ENCODE measurements at places on chromosomes 2 and 18.

GRCh38 chr2:9378433-9379390 lies 44.6 kb downstream of the ITGB1BP1 start:
- no peak for DNase-seq

DNA sequence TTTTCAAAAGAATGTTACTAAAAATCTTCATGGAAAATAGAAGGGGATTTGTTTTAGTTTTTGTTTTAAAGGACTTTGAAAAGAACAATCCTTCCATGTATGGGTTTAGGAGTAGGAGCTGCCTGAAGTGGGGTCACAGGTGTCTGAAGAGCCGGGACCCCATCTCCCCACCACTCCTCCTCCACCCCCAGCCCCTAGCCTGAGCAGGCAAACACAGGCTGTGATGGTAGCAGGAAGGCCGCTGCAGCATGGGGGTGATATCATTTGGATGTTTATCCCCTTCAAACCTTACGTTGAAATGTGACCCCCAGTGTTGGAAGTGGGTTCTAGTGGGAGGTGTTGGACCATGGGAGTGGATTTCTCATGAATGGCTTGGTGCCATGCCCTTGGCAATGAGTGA lies 93.0 kb downstream of the ZBTB7C start:
- no peak for DNase-seq

DNA sequence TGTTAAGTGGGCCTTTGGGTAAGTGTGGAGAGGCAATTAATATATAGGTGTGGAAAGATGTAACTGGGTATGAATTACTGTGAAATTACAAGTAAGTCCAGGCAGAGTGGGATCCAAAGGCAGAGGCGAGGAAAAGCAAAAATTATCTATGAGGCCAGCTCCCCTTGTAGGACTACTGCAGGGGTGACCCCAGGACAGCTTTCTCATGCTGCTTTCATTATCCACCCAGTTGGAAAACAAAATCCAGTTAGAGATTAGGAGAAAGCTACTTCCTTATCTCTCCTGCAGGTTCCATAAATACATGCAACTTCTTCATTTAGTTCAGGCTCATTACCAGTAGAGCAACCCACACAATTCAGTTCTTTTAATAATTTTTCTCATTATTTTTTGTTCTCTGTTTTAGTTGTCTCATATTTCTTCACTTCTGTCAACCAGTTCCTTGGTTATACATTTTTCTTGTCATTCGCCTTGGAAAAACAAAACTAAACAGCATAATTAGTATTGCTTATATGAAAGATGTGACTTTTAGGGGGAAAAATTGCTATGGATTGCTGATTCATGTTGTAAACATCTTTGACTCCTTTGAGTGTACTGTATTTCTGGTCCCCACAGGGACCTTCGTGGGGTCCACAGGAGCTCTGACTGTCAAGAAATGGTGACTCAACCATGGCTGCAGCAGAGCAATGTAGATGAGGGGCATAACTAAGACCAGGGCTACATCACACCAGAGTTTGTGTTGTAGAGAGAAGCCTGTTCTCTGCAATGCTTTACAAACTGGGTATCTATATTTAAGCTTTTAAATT lies 110.4 kb upstream of the PARD3B start:
- DNase-seq = no peak

GRCh38 chr2:199462956-199463692 lies 5.4 kb upstream of the SATB2 start:
- no peak for DNase-seq

DNA sequence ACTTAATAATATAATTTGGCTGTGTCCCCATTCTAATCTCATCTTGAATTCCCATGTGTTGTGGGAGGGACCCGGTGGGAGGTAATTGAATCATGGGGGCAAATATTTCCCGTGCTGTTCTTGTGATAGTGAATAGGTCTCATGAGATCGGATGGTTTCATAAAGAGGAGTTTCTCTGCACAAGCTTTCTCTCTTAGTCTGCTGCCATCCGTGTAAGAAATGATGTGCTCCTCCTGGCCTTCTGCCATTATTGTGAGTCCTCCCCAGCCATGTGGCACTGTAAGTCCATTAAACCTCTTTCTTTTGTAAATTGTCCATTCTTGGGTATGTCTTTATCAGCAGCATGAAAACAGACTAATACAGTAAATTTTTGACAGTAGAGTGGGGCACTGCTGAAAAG lies 102.5 kb upstream of the LTBP1 start:
- no peak for DNase-seq

- no peak for DNase-seq
Measured at GRCh38 chr2:102010902-102011301, 19.1 kb downstream of the IL1R2 start.

DNA sequence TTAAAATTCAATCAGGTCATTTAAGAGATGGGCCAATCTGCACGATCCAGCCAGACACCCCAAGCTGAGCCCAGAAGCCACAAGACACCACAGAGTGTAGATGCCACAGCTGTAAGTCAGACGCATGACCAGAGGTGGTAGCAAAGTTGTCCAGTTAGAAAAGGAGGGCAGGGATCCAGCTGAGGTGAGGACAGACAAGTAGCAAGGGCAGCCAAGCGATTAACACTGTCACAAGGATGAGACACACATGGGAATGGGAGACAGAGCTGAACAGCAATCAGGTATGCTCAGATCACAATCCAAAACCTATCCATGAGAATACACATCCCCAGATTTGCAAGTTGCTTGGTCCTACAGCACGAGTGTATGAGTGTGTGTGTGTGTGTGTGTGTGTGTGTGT lies 143.4 kb upstream of the STK17B start:
- no peak for DNase-seq

DNA sequence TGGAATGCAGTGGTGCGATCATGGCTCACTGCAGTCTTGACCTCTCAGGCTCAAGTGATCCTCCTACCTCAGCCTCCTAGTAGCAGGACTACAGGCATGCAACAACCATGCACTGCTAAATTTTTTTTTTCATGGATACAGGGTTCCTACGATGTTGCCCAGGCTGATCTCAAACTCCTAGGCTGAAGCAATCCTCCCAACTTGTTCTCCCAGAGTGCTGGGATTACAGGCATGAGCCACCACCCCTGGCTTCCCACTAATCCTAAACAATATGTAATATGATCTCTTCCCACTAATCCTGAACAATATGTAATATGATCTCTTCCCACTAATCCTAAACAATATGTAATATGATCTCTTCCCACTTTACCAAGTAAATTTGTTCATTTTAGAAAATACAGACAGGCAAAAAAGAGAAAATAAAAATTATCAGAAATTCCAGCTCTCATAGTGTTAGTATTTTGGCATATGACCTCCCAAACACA lies 33.7 kb upstream of the C18orf32 start:
- DNase-seq = no peak

DNA sequence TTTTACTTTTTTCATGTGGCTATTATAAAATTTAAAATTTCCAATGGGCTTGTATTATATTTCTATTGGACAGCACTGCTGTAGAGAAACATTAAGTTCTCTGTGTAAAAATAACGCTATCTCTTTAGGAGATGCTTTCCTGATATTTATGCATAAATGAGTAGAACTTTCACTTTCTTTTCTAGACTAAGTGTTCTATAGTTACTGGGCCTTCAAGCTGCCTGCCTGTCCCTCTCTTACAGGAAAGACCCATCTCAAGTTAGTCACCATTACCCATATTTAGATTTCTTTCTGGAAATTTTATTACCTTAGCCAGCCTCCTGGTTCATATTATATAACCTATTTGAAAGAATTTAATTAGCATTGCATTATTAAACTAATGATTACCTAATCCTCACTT lies 4.8 kb downstream of the ITGA4 start:
- DNase-seq = no peak
